ENCODE measurements at places on chromosomes 4 and X.

GRCh38 chrX:50204364-50204899, at the start of gene CCNB3:
CCNB3 (plus strand) TSS chrX:50204765; CDS start chrX:50285164, 80,399 bp downstream.
- peak; percentile 72 for DNase-seq

DNA sequence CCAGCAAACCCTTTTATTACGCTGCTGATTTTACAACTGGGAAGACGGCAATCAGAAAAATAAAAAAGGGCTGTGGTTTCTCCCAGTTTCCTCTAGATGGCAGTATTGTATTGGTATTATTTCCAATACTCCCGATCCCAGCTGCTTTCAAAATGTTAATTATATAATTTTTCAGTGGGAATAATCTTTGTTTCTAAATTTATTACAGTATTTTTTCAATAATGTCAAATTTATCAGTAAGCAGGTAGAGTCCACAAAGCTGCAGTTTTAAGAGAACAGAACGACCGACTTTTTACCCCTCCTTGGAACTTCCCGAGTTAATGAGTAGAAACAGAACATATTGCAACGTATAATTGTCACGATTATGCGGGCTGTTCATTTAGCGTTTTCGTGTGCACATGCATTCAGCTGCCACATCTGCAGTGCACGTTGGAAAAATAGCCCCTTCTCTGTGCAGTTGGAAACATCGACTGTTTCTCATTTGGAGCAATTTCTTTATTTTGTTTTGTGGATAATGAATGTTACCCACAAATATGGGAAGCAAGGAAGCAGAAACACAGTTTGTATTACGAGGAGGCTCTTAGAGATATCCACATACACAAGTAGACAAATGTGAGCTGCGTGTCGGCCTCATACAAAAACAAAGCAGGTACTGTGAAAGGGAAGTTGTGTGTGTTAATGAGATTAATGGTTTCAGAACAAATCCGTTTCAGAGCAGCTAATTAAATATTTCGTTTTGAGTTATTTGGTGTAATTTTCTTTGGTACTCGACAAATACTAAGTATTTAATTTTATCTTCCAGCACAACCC, 188.0 kb downstream of the STIM2 start:
- DNase-seq = peak; percentile 41

DNA sequence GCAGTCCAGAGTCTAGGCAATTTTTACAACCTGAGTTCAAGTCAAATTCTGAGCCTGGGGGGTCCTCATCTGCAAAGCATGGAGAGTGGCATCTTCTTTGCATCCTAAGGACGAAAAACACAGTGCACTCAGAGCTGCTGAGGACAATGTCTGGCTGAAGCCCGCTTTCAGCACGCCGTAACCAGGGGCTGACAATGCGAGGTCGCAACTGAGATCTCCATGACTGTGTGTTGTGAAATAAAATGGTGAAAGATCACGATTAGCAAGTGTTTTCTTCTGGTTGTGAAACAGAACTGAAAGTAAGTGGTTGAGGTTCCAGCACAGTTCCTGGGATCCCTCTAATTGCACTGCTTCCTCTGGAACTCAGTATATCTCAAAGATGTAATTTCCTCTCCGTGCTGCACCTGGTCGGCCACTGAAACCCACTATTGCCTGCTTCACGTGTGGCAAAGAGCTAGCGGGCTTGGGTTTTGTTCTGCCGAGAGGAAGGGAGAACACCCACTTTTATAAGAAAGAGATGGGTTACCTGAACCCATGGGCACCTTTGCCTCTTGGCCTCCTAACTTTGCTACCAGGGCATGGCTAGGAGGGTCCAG, 7.7 kb upstream of the F11 start:
- DNase-seq = no peak

DNA sequence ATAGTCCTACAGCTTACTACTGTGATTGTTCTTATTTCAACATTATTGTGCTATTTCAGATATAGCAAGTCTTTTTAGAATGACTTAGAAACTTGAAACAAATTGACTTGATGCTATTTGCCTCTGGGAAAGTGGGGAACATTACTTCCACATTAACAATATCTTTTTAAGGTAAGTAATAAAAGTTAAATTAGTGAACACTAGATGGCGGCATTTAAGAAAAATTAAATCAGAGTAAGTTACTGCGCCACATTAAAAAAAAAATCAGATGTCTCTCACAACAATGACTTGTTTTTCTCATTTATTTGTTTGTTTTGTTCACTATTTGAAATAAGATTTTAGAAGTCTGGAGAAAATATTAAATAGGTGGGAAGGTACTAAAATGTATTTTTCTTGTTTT, 1026.9 kb upstream of the SLIT2 start:
- peak; percentile 56 for DNase-seq

DNA sequence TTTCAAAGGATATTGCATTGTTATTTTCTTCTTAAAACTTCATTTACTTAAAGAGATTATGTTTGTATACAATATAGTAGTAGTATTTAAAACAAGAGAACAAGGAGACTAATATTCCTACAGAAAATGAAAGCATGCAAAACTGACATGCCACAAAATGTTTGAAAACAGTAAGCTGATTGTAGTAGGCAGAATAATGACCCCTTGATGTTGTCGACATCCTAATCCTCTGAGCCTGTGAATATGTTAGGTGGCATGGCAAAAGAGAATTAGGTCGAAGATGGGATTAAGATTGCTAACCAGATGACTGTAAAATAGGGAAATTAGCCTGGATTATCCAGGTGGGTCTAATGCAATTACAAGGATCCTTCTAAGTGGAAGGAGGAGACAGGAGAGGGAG, 522.2 kb upstream of the NR3C2 start:
- no peak for DNase-seq

GRCh38 chrX:13266641-13267345, 53.1 kb downstream of the ATXN3L start:
- no peak for DNase-seq

GRCh38 chr4:7737268-7737645, 202.4 kb downstream of the AFAP1 start:
- DNase-seq = no peak

DNA sequence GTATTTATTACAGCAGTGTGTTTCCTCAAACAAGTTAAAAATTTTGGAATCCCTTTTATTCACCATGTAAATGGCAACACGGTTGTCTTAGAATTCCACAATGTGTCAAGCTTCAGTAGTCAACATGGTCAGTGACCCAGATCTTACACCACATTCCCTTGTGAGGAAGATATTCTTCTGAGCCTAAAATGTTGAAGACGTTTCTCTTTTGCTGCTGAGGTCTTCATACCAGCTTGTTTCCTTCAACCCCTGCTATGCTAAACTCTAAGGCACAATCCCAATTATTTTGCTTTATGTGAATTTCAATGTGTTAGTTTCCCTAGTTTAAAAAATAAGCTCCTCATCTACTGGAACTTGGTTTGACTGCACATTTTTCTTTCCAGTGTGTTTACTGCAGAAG, 17.6 kb upstream of the LDB2 start:
- DNase-seq = no peak

DNA sequence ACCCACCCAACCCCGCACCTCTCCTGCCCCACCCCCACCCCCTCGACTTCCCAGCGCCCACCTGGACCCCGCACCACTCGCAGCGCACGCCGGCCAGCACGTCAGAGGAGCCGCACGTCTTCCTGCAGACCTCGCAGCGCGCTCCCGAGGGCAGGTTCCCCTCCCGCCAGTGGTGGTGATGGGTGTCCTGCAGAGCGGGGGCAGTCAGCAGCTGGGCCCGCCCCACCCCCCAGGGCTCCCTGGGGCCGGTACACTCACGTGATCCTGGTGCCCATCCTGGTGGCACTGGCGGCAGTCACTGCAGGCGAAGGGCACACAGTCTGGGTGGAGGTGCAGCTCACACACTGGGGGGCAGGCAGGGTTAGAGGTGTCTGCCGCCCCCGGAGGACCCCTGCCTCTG, 5.1 kb downstream of the DGKQ start:
- no peak for DNase-seq

GRCh38 chrX:47373198-47373597, 2.8 kb downstream of the ZNF157 start:
- no peak for DNase-seq

GRCh38 chr4:125370478-125370877, 55.7 kb downstream of the FAT4 start:
- DNase-seq = no peak

DNA sequence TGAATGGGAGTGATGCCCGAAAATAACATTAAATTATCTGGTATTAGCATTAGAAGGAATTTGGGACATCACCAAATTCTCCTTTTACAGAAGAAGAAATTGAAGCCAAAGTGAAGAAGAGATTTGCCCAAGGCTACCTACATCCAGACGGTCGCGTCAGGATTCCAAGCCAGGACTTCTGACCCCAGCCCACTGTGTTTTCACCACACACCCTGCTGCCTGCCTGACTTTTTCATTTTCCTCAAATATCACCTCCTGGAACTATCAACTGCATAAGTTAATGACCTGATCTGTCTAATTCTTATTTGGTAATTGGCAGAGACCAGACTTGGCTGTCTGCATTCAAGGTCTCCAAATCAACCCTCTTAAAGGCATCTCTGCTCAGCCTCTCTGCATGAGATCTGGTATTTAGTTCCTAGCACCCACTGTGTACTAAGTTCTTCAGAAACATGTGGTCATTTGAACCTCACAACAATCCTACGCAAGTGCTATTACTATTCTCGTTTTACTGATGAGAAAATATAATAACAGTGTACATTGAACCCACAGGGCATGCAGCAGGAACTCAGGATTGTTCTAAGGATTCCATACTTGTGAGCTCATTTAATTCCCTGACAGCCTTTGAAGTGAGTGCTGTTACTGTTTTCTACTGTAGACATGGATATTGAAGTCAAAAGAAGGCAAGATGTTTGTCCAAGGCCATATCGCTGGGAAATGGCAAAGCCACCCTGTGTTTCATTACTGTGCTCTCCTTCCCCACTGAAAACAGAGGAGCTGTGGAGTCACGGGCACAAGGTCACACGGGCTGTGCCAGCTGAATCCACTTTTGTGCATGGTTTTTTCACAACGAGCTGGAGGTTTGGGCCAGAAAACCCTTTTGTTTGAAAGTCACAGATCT, 195.2 kb upstream of the C1QTNF7 start:
- DNase-seq = peak; percentile 25

DNA sequence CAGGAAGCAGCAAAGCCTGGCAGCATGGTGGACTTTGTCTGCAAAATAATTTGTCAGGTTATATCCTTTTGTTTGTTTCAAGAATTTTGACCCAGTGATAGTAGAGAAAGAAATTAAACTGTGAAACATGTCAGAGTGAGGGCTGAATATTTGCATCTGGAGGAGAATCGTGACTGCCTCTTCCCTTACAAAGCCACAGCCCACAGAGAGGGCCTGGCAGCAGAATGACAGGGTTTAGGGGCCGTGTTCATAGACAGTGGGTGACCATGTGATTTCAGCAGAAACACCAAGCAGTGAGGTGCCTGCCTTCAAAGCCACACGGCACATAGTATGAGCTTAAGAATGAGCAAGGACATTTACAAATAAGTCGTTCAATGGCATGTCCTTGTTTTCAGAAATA, 24.4 kb upstream of the PLAC8 start:
- DNase-seq = no peak

DNA sequence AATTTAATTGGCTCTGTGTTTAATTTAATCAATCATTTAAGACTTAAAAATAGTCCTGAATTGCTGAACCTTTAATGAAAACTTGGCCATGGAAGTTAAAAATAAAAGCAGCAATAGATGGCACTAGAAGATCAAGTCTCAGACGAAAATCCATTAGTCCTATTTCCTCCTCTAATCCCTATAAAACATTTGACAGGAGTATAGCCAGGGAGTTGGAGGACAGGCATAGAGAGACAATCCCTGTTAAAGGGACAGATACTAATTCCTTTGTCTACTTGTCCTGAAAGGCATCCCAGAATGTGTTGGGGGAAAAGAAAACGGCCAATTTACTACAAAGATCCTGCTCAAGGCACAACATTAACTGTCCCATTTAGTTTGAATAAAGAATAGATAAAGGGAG, 276.3 kb upstream of the TACR3 start:
- peak; percentile 18 for DNase-seq

GRCh38 chrX:105816517-105816916, 5.8 kb upstream of the NRK start:
- DNase-seq = no peak

- DNase-seq = no peak
Observed at GRCh38 chrX:78237127-78237526, 90.3 kb downstream of the CYSLTR1 start.

- no peak for DNase-seq
Observed at GRCh38 chr4:112808001-112808400, 171.1 kb downstream of the LARP7 start.

DNA sequence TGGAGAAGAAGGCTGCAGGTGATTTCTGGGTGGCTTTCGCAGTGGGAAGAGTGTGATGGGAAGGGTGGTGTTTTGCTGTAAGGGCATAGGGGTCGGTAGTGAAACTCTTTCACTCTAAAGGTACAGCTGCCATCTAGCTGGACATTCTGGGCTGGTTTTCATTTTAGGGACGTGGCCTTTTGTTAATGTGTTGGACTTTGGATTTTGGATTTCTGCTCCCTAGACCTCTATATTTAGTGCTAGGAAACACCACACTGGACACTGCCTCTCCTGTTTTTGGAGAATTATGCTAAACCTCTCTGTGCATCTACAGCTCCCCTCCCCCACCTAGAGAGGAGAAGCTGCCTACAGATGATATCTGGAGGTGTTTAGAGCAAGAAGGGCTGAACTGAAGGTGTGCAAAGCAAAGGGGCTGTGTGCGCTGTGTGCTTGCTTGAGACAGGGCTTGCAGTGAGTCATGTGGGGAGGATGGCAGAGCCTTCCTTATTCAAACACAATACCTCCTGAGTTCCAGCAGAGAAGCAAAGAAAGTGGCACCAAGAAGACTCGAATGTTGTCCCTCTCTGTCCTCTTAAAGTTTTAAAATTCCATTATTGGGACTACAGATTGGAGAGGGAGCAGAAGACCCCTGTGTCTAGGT, 47.9 kb downstream of the STARD8 start:
- DNase-seq = no peak

DNA sequence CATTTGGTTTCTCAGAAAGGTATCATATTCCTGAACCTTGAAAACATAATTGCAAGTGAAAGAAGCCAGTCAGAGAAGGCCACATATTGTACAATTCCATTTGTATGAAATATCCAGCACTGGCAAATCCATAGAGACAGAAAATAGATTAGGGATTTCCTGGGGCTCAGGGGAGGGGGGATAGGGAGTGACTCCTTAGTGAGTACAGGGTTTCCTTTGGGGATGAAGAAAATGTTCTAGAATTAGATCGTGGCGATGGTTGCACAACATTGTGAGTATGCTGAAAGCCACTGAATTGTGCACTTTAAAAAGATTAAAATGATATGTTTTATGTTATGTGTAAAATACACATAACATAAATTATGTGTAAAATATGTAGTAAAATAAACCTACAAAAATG, 10.3 kb downstream of the XPNPEP2 start:
- DNase-seq = no peak

DNA sequence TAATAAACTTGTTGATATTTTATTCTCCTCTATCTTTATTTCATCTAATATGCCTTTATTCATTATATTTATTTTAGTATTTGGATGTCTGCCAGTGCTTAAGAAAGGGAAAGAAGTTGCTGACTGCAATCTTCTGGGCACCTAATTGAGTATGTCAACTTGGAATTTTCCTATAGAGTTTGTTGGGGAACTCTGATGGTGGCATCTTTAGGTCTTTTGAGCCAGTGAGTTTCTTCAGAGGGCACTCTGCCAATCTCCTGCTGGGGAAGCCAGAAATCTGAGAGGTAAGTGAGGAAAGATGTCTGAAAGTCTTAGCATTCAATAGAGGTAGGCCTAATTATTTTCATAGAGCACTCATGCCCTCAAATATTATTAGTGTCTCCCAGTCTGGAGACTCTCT, 475.0 kb downstream of the GABRG1 start:
- no peak for DNase-seq

GRCh38 chr4:87092389-87093141, 127.9 kb downstream of the KLHL8 start:
- DNase-seq = peak; percentile 82

- DNase-seq = no peak
Observed at GRCh38 chr4:48439988-48440387, 43.2 kb upstream of the SLC10A4 start.
